Ovary (tissue), 10 donors: ENCODE measurements at places on chromosomes 5 and 9. TPM values are rescaled to one million over a fixed set of nuclear protein-coding genes. Genes with fewer than 3 reads are reported as not detected.

- no peak overlapping the region for H3K4me3 ChIP-seq
- H3K27me3 ChIP-seq = no peaks in the 10 kb centered on the region
- no peaks in the 10 kb centered on the region for H3K4me1 ChIP-seq
- no peak overlapping the region for H3K27ac ChIP-seq
- DNase-seq = no peak
- no peaks in the 10 kb centered on the region for H3K36me3 ChIP-seq
These were observed 46.8 kb upstream of the NXNL2 start for GRCh38 chr9:88488166-88488565.

Gene CCDC152
- total RNA-seq = 1.7 TPM

GRCh38 chr9:92146610-92147009, 31.4 kb upstream of the SPTLC1 start:
- no peak overlapping the region for H3K4me3 ChIP-seq
- no peaks in the 10 kb centered on the region for H3K27me3 ChIP-seq
- peaks cover 10% of the 10 kb centered on the region for H3K4me1 ChIP-seq

DNA sequence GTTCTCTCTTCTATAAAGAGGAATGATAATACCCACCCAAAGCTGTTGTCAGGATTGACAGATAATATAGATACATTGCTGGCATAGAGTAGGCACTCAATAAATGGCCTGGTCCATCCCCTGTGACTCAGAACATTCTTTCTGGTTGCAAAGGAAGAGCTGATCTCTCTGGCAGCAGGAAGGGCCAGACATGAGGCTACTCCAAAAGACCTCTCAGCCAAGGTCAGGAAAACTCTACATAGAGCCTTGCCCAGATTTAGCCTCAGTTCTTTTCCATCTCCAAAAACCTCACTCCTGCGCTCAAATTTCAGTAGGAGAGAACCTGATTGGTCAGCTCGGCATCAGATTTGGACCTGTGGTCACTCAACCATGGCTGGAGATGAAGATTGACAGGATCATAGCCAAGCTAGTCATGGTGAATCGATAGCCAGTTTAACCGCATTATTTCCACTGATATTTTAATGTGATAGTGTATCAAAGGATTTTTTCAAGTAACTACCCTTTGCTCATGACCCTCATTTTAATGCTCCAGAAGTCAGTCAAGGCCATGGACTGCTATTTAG, 319.6 kb downstream of the DRD1 start:
- H3K36me3 ChIP-seq = no peaks in the 10 kb centered on the region
- H3K4me1 ChIP-seq = no peaks in the 10 kb centered on the region
